Epithelial cell of proximal tubule (primary cell): ENCODE measurements at places on chromosomes 5 and 9. TPM values are rescaled to one million over a fixed set of nuclear protein-coding genes. Genes with fewer than 3 reads are reported as not detected.

The FOXD4L3 gene
- not detected in 2 replicates for total RNA-seq

The N4BP3 gene
- total RNA-seq, result 3.1 and 4.3 TPM in 2 replicates

DNA sequence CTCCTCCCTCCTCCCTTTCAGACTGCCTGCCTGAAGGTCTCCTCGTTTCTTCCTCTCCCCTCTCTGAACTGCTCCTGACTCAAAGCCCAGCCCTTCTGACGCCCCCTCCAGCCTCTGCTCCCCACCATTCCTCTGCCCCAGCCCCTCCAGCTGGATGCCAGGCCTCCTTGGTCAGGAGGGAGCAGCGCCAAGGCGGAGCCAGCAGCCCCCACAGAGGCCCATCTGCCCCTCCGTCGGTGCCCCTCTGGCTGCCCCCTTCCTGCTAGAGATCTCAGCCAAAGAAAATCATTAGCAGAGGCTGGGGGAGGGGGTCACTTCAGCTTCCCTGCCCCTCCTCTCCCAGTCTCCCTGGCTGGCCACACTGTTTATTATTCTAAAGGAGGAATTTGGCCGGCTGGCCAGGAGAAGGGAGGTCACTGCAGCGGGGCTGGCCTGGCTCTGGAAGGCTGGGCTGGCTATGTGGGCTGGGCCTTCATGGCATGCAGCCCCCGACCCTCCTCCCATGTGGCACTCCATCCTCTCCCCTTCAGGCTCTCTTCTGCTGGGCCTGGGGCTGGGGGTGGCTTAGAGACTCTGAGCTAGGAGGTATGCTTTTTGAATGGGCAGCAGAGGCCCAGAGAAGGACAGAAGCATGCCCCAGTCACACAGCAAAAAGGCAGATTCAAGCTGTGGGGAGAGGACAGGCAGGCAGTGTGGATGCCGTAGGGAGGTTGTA lies 16.9 kb downstream of the PDGFRB start:
- peak; percentile 6 for DNase-seq

GRCh38 chr5:60810438-60811085 lies 33.5 kb downstream of the ELOVL7 start:
- peak; percentile 86 for DNase-seq

- no peak for DNase-seq
These were observed 67.6 kb upstream of the SLC12A2 start for GRCh38 chr5:128015978-128016377.

- DNase-seq, result no peak
These were observed 65.9 kb downstream of the PPARGC1B start for GRCh38 chr5:149796030-149796429.

DNA sequence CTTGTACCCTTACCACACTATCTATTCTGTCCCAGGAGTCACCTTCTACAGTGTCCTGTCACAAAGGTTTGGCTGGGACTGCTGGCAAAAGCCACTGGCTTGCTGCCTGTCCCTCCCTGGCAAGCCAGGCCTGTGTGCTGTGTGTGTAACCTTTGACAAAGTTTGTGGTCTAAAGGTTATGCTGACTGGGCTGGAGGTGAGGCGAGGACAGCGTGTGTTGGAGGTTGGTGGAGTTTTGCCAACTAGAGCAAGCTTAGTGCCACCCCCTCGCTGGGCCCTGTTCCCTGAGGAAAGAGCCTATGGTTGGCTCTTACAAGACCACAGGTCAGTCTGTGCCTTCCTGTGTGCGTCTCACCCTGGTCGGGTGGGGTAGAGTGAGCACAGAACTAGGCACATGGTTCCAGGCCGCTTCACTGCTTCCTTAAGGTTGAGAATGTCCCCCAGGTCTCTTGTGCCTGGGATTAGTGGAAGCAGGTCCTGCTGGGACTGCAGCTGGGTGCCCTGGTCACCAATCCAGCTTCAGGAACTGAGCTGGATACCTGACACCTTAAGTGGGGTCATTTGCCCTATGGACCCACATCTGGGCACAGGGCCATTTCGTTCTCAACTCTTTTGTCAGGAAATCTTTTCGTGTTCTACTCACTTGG lies 152.2 kb downstream of the GADD45G start:
- DNase-seq, result no peak
